ENCODE measurements at places on chromosomes 1 and 21. TPM values are rescaled to one million over a fixed set of nuclear protein-coding genes. Genes with fewer than 3 reads are reported as not detected.
A peak's percentile ranks its signal among the peaks of the same experiment; 100 is the strongest.

EFNA3 gene
- 7.3 TPM for total RNA-seq

DNA sequence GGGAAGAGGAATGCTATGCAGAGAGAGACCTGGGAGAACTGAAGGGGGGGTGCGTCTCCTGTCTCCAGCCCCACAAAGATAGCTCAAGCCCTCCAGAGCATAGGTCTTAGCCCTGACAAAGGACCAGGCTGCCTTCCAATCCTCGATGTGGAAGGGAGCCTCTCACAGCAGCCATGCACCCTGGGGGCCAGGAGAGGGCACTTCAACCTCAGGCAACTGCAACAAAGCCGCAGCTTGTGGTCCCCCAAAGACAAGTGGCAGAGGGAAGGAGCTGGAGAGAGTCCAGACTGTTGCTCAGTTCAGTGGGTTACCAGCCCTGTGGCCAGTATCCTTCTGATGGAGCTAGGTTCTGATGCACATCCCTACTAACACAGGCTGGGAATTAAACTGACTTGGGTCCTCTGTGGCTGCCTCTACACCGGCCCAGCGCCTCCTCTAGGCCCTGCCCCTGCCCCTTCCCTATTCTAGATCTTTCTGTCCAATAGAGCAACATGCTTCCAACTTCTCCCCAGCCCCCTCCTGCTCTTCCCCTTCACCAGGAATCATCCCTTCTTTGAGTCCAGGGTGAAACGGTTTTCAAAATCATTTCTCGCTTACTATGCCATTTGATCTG lies 100.7 kb upstream of the SPATA6 start:
- peak; percentile 24 for DNase-seq

- no peak for DNase-seq
Measured at GRCh38 chr1:100328133-100328532, 24.2 kb upstream of the CDC14A start.

DNA sequence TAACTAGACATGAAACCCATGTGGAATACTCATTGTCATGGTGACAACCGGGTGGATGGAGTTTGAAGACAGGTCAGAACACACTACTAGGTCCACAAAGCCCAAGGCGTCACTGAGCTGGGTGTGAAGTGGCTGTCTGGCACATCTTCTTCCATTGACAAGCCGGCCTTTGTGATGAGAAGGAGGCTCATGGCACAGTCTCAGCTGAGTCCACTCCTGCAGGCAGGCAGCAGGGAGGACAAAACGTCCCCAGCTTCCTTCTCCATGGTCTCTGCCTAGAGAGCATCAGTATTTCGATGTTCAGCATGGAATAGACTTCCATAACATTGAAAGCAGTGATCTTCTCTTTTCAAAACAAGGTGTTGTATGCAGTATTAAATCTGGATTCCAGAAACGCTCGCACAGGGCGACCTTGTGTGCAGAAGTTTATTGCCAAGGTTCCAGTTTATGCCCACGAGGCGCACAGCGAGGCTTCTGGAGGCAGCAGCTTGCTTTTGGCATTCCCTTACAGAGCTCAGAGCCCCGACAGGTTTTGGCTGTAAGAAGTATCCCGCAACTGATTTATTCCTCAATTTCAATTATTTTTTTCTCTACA lies 104.2 kb downstream of the SIM2 start:
- peak; percentile 47 for DNase-seq

- no peak for DNase-seq
Measured at GRCh38 chr1:110928191-110928590, 35.5 kb downstream of the LRIF1 start.

DNA sequence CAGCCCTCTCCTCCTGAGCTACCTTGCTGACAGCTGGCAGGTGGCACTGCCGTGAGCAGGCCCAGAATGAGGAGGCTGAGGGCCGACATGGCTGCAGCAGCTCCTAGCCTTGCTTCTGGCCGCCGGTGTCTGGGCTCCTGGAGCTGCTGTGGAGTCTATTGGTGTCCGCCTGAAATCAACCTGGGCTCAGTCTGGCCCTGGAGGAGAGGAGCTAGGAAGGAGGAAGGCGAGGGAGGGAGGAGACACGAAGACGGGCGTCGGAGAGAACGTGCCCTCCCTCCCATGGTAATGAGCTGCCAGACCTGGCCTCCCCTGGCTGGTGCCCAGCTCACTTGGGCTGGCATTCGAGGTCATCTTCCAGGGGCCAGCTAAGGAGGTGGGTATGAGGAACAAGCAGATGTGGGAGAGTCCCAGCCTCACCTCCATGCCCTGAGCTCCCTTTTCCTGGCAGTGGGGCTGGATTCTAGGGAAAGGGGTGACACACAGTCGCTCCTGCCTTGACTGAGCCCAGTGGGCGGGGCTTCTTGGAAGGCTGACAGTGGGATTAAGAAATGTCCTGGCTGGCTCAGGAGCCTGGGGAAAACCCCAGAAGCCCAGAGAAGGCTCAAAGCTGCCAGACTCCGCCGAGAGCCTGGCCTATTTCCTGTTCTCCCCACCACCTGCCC lies at the start of gene PDZK1IP1:
Gene PDZK1IP1 (minus strand): TSS at position 193 of the 665 bp plus-strand sequence. CDS start 104 bp downstream, at position 89.
- no peak for DNase-seq

GNG5 gene
- 7.4 TPM for total RNA-seq

GRCh38 chr1:111203681-111204200 lies 3.3 kb upstream of the DENND2D start:
- no peak for DNase-seq

CCDC30 gene
- 22.2 TPM for total RNA-seq

DNA sequence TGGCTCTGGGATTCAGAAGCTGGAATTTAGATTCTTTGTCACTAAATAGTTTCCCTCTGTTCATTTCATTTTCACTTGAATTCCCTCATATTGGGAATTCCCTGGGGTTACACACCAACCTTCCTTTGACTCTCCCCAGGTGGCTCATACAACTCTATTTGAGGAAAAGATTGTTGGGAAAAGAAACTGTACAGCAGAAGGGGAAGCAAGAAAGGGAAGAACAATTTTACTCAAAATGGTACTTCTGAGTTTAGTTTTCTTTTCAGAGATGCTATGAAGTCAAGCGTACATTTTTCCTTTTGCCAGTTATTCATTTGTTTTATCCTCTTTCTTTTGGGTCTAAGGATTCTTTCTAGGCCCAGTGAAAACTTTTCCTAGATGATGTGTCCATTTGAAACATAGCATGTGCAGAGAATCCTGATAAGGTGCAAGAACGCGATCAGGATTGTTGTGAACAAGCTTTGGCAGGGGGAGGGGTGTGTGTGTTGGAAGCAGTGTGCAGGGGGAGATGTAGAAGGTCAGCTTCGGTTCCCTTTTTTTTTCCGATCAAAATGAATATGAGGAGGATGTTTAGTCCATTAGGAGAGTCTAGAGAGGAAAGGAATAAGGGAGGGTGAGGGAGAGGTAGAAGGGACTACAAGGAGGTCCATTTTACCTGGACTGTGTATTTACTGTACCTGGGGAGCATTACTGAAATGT lies 26.8 kb upstream of the CD1D start:
- no peak for DNase-seq

- DNase-seq: peak; percentile 60
Measured at GRCh38 chr1:70509996-70510876, 99.2 kb downstream of the CTH start.

RGS7 gene
- total RNA-seq: 12.5 TPM

LRRC39 gene
- 4.0 TPM for total RNA-seq

- no peak for DNase-seq
Measured at GRCh38 chr1:153805886-153806719, 30.9 kb downstream of the SLC27A3 start.

- DNase-seq: no peak
Measured at GRCh38 chr1:156961709-156962108, 41.3 kb downstream of the LRRC71 start.

- peak; percentile 87 for DNase-seq
Measured at GRCh38 chr1:175394739-175395138, 202.2 kb upstream of the KIAA0040 start.

PLA2G2C gene
- total RNA-seq: not detected

DNA sequence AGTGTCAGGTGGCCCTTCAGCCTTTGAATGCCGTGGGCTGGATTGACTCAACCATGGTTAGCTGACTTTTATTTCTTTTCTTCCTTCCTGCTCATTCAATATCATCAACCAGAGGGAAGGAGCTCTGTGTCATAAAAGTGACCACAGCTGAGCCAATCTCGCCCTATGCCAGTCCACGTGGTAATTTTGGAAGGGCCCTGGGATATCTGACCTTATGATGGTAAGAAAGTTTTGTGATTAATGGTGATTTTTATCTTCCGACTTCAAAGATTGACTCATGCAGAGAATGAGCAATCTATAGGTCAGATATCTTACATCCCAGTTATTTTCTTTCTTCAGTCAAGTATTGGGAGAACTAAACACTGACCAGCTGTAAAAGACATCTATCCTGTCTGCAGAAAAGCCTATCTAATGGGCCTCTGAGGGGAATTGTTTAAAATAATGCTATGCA lies 170.3 kb downstream of the ZC3H11B start:
- no peak for DNase-seq

DNA sequence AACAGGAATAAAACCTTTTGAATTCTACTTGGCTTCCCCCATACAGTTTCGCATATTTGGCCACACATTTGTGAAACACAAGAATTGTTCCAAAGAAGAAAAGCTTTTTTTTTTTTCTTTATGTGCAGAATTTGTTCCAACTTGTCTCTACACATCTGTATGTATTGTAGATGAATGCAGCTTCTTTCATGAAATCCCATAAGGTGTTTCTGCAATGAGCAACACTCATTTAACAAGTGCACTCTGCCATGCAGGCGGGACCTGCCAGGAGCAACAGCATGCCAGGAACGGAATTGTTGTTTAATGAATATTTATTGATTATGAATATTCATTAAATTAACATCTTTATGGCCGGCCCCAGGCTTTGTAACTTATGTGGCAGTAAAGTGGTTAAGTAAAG lies 1075.0 kb downstream of the TTLL7 start:
- no peak for DNase-seq

- no peak for DNase-seq
Measured at GRCh38 chr1:41523949-41524675, 39.6 kb upstream of the EDN2 start.

ANKRD35 gene
- total RNA-seq: 0.73 TPM

- DNase-seq: no peak
Measured at GRCh38 chr1:21585037-21585436, 75.8 kb downstream of the ALPL start.

DSCAM gene
- 25.1 TPM for total RNA-seq

DNA sequence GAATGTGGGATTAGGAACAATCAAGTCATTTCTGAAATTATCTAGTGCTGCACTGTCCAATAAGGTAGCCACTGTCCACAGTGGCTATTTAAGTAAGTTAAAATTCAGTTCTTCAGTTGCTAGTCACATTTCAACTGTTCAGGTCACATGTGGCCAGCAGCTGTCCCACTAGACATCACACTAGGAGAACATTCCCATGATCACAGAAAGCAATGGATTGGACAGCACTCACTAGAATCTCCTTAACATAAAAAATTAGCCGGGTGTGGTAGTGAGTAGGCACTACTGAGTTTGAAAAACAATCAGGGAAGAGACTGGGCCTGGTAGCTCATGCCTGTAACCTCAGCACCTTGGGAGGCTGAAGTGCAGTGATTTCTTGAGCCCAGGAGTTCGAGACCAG lies 33.6 kb downstream of the NUP133 start:
- no peak for DNase-seq

GRCh38 chr1:223827193-223827663 lies 18.5 kb downstream of the TP53BP2 start:
- no peak for DNase-seq

SPRR2F gene
- total RNA-seq: not detected

- DNase-seq: no peak
Measured at GRCh38 chr1:23050201-23050600, 30.9 kb downstream of the KDM1A start.

GRCh38 chr1:57357462-57357861 lies 66.4 kb downstream of the DAB1 start:
- no peak for DNase-seq

- no peak for DNase-seq
Measured at GRCh38 chr21:31342348-31342747, 1.7 kb downstream of the TIAM1 start.

CYP4A22 gene
- 0.27 TPM for total RNA-seq

GRCh38 chr1:72177711-72178110 lies 104.6 kb downstream of the NEGR1 start:
- DNase-seq: no peak

SPEN gene
- 69.0 TPM for total RNA-seq

GRCh38 chr1:94883691-94884090 lies 43.2 kb downstream of the CNN3 start:
- DNase-seq: no peak

DNA sequence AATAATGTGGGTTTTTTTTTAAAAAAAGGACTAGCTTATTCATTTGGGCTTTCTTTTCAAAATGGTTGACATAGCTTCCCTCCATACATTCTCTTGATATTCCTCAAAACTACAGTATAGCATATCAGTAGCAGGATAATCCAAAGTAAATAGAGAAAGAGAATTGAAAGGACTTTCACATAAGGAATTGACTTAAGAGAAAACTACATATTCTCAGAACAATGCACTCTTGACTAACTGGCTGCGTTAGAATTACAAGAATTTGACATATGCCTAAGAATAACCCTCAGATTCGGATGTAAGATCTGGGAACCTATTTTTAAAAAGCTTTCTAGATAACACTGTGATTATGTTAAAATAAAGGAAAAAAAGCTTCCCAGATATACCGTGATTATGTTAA lies 3.1 kb downstream of the PRKAB2 start:
- no peak for DNase-seq

- no peak for DNase-seq
Measured at GRCh38 chr1:62722796-62723195, 34.6 kb upstream of the DOCK7 start.

DNA sequence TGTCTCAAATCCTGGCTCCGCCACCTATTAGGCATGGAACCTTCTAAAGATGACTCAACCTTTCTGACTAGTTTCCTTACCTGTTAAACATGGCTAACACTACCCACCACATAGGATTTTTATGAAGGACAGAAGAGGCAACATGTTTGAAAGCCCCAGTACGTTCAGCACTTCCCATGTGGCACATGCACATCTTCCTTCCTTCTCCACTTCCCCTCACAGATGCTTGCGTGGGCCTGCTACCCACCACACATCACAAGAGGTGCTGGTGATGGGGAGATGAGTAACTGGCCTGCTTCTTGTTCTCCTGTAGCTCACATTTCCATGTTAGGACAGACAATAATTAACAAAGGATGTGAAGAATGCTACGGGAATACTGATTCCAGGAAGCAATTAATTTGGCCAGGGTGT lies 7.1 kb downstream of the ZBTB21 start:
- DNase-seq: no peak

ANKRD45 gene
- total RNA-seq: 9.5 TPM

GRCh38 chr21:44575307-44576024 lies 1.9 kb downstream of the KRTAP10-4 start:
- DNase-seq: no peak

IL10 gene
- 0.18 TPM for total RNA-seq

GRCh38 chr1:221078260-221078965 lies 199.2 kb downstream of the HLX start:
- no peak for DNase-seq

Data from cerebellum (tissue), 4 donors.